Left lung (tissue), 14 donors: ENCODE measurements at places on chromosomes 4 and X. TPM values are rescaled to one million over a fixed set of nuclear protein-coding genes. Genes with fewer than 3 reads are reported as not detected.

PTCHD1 gene
- 0.23 TPM for polyA plus RNA-seq

DNA sequence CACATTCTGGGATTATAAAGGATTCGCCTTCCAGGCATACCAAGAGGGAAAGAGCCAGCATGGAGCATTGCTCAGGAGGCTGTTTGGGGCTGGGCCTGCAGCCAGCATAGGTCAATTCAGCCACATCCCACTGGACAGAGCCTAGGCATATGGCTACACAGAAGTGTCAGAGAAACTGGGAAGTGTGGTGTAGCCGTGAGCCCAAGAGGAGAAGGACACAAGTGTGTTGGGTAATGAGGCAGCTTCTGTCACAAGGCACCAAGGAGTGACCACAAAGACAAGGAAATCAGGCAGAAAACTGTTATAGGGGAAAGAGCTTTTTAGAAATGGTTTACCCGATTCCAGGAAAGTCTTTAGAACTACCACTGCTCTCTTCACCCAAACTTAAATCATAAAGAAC, 178.6 kb upstream of the TBL1X start:
- peak; percentile 50 for DNase-seq

DNA sequence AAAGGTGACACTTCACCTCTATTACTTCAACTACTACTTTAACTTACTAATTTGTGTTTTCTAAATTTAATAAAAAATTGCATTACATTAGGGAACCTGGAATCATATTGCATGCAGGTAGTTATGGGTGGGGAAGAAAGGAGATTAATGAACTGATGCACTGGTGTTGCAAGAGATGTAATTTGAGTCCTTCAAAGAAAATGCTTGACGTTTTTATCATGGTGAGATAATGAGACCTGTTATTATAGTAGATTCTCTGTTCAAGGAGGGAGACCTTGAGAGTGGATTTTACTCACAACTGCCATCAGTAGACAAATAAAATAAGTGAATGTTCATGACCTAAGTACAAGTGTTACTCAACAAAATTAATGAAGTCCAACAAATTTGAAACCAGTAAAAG, 26.4 kb upstream of the MED14 start:
- no peak for DNase-seq

DNA sequence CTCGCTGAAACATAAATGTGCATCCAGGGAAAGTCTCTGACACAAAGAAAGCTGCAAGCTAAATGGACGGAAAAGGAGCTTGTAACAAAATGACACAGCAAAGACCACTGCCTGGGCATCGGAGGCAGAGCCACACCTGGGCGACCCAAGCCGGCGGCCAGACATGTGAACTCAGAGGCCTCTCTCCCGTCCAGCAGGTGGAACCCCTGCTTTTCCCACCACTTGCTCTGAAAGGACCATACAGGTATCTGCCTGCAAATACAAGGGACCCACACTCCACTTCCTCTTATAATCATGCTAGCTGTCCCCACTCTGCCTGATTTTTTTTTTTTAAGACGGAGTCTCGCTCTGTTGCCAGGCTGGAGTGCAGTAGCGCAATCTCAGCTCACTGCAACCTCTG, 12.0 kb downstream of the CPLX1 start:
- DNase-seq, result no peak

INTS6L gene
- 37.9 TPM for polyA plus RNA-seq

TBC1D14 gene
- polyA plus RNA-seq, result 45.1 TPM

DNA sequence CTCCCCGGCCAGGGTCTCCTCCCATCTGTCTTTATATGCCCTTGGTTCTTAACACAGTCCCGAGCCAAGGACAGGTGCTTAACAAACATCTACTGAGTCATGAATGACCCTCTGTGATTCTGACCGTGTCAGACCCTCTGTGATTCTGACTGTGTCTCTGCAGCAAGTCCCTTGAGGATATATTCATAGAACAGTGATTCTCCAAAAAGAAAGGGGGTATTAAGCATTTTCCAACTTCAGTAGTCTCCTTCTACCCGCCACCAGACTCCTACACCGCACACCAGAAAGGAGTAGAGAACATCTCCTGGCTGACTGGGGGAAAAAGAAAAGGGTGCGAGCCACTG, 13.6 kb downstream of the ACSL1 start:
- DNase-seq, result no peak
